ENCODE measurements at places on chromosomes 1 and 21.
A peak's percentile ranks its signal among the peaks of the same experiment; 100 is the strongest.

DNA sequence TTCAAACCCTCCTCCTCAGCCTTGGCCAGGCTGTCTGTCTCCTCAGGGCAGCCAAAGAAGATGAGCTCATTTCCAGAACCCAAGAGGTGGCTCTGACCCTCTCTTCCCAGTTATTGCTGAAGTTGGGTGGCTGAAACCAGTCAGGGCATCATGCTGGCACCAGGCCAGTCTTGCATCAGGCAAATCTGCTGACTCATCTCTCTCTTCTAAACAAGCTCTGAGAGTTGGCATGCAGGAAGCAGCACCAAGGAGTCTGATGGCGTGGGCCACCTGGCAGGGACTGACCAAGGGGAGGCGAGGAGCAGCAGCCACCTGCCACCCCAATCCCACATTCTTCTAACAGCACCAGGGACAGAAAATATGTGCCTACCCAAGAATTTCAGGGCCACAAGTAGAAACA is 104.8 kb upstream of the ATP1A1 start:
- no peak overlapping the region for H3K27ac ChIP-seq
- H3K4me3 ChIP-seq = no peak overlapping the region
- no peaks in the 10 kb centered on the region for H3K36me3 ChIP-seq
- DNase-seq = no peak
- no peaks in the 10 kb centered on the region for H3K27me3 ChIP-seq

DNA sequence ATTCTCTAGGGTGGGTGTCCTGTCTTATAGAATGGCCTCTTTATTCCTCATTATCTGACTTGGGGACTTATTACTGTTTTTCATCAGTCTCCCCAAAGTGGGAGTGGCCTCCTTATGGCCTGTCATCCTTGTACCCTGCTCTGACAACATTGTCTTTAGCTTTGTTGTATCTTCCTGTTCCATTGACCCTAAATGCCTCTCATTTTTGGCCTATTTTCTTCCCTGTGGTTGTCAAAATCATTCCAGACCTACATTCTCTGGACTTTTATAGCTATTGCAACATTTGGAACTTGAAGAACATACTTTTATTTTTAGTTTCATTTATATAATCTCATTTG is 9.7 kb downstream of the SFT2D2 start:
- peaks cover 3% of the 10 kb centered on the region for H3K36me3 ChIP-seq
- peaks cover 3% of the 10 kb centered on the region for H3K27me3 ChIP-seq
- no peak overlapping the region for H3K4me3 ChIP-seq
- no peak for DNase-seq

GRCh38 chr1:245908543-245908942 is 598.5 kb downstream of the SMYD3 start:
- H3K27ac ChIP-seq = no peak overlapping the region
- H3K4me1 ChIP-seq = no peaks in the 10 kb centered on the region
- H3K36me3 ChIP-seq = peaks cover 7% of the 10 kb centered on the region
- H3K4me3 ChIP-seq = no peak overlapping the region
- no peak for DNase-seq
- H3K27me3 ChIP-seq = no peaks in the 10 kb centered on the region

- H3K36me3 ChIP-seq = no peaks in the 10 kb centered on the region
- H3K4me3 ChIP-seq = no peak overlapping the region
- H3K27ac ChIP-seq = no peak overlapping the region
- H3K27me3 ChIP-seq = peaks cover 2% of the 10 kb centered on the region
Measured at GRCh38 chr1:63480057-63480456, 43.0 kb downstream of the ITGB3BP start.

DNA sequence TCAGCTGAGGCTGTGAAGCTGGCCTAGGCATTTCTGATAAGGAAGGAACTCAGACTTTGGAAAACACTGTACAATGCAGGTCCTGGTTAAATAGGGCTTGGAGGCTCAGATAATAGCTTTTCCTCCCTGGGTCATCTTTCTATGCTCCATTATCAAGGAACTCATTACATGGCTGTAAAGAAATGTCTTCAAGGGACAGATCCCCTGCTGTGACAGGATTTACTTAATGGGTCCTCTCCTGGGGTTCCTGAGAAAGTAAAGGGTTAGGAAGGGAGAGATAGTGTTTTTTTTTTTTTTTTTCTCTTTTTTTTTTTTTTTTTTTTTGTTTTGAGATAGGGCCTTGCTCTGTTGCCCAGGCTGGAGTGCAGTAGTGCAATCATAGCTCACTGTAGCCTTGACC is 14.1 kb upstream of the SVBP start:
- H3K27ac ChIP-seq = no peak overlapping the region
- H3K27me3 ChIP-seq = no peaks in the 10 kb centered on the region
- H3K36me3 ChIP-seq = no peaks in the 10 kb centered on the region
- no peak overlapping the region for H3K4me3 ChIP-seq
- peaks cover 1% of the 10 kb centered on the region for H3K4me1 ChIP-seq

DNA sequence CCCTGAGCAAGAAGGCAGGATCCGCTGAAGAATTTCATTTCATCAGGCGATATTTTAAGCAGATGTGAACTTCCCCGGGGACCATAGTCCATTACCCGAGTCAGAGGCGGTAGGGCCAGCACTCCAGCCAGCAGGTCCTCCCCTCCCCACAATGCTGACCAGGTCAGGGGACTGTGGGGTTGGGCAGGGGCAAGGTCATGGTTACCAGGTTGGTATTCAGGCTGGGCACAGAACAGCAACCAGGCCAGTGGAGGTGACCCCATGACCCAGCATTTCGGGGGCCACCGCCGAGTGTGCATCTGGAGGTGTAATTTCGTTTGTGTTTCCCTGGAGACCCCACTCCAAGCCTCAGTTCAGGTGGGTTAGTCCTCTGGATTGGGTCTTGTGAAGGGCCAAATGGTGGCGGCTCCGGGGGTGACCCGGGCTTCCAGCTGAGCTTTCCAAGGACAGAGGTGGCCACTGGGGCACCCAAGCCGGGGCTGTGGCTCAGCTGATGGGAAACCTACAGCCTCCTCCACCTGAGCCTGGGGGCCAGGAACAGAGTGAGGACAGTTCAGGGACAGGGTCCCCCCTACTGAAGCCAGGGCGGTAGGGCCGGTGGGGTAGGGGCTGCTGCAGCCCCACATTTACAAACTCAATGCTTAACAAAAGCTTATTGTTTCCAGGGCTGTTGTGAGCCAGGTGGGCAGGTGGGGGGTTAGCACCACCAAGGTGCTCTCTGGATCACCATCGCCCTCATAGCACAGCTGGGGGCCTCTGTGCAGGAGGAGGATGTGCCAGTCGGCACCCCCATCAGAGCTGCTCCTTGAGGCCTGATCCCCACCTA is 2.8 kb downstream of the PRDM16 start:
- no peak overlapping the region for H3K27ac ChIP-seq
- H3K36me3 ChIP-seq = no peaks in the 10 kb centered on the region
- DNase-seq = no peak
- peaks cover 11% of the 10 kb centered on the region for H3K27me3 ChIP-seq
- no peak overlapping the region for H3K4me3 ChIP-seq

GRCh38 chr1:58437623-58438022 is 108.9 kb downstream of the OMA1 start:
- H3K27me3 ChIP-seq = no peaks in the 10 kb centered on the region
- H3K4me1 ChIP-seq = peaks cover 4% of the 10 kb centered on the region
- no peaks in the 10 kb centered on the region for H3K36me3 ChIP-seq
- DNase-seq = no peak
- no peak overlapping the region for H3K27ac ChIP-seq

DNA sequence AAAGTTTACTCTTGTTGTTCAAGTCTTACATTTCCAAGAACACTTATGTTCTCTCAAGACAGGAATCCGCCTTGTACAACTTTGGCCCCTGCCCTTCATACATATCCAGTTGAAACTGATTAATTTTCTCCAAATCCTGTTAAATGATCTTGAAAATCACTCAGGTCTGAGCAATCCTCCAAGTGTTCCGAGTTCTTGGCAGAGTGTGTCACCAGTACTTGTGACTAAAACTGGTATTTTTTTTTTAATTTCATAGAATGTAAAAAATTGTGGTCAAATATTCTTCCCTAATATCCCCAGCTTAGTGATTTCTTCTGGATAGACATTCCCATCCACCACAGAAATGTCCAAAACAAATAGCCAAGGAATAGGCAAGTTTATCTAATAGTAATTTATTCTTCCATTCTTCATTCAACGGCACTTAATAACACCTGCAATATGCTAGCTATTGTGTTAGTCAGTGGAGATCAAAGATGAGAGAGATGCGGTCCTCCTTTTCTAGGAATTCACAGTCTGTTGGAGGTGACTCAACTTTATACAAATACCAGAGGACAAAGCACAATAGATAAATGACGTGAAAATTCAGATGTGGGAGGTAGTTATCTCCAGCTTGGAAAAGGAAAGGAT is 71.4 kb downstream of the DIRAS3 start:
- H3K36me3 ChIP-seq = no peaks in the 10 kb centered on the region
- no peaks in the 10 kb centered on the region for H3K27me3 ChIP-seq
- H3K4me3 ChIP-seq = no peak overlapping the region
- no peak for DNase-seq
- no peak overlapping the region for H3K27ac ChIP-seq

DNA sequence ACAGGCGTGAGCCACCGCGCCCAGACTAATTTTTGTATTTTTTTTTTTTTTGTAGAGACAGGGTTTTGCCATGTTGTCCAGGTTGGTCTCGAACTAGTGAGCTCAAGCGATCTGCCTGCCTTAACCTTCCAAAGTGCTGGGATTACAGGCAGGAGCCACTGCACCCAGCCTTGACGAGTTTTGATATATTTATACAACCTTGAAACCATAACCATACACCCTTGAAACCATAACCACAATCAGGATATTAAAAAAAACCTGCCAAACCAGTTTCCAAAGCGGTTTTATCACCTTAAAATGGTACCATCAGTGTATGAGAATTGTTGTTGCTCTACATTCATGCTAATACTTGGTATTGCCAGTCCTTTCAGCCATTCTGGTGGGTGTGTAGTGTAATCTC is 3.7 kb upstream of the PHACTR4 start:
- H3K36me3 ChIP-seq = no peaks in the 10 kb centered on the region
- no peaks in the 10 kb centered on the region for H3K4me1 ChIP-seq
- no peak overlapping the region for H3K27ac ChIP-seq
- no peak overlapping the region for H3K4me3 ChIP-seq

GRCh38 chr21:44836349-44836665 is 18.4 kb upstream of the SUMO3 start:
- H3K36me3 ChIP-seq = peaks cover 1% of the 10 kb centered on the region
- no peak overlapping the region for H3K4me3 ChIP-seq
- DNase-seq = no peak
- peak overlapping the region; percentile 76 for H3K27ac ChIP-seq
- H3K4me1 ChIP-seq = peaks cover 6% of the 10 kb centered on the region
